GM23338 (cell line): ENCODE measurements at places on chromosomes 7 and 10.
A peak's percentile ranks its signal among the peaks of the same experiment; 100 is the strongest.

- no peak for DNase-seq
These were observed 196.5 kb upstream of the PRPS1L1 start for GRCh38 chr7:18224138-18224537.

- DNase-seq, result peak; percentile 69
These were observed 34.4 kb downstream of the ASAH2 start for GRCh38 chr10:50216894-50217293.

DNA sequence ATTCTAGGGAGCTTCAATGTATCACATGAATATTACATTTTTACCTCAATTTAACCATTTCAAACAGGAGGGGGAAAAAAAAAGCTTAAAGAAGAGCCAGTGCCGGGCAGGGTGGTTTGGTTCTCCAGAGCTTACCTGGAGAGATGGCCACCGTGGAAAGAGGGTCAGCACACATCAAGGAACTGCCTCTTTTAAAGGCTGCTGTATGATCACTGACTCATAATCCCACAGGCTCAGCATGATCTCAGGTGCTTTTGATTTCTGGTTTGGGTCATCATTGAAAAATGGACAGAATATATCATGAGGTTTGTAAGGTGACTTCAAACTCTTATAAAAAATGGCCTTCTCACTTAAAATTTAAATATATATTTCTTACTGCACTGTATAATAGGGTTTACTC lies 67.5 kb upstream of the MDFIC start:
- no peak for DNase-seq

GRCh38 chr7:20539201-20539600 lies 76.3 kb upstream of the ABCB5 start:
- peak; percentile 84 for DNase-seq

- DNase-seq, result no peak
These were observed 100.3 kb downstream of the HGF start for GRCh38 chr7:81669476-81670105.

DNA sequence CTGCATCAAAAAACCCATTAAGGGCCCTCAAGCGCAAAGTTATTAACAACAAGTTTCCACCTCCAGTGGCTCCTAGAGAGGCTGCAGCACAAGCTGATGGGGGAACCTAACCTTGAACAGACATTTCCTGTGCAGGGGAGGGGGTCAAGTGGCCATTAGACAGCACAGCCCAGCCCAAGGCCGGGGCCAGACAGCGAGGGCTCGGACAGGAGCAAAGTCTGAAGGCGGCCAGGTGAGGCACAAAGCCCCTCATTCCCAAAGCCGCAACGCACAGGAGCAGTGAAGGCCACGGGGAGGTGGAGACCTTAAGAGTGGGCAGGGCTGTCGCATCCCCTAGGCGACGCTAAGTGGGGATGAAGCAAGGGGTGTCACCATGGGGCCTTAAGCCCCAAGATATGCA lies 73.2 kb upstream of the ZNF746 start:
- DNase-seq, result no peak

DNA sequence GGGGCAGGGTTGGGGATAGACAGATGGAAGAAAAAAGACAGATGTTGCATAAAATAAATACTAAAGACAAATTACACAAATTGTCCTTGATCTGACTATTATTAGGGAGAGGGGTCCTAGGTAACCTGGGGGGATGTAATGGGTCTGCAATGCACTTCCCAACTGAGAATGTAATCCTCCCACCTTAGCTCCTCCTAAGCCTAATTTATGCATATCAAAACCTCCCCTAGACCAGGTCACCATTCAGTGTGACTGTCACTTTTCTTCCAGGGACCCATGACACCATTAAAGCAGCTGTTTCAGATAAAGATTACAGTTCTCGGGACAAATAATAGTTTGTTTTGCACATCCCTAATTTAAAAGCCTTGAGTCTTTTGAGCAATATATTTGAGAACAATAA lies 133.9 kb upstream of the FEZF1 start:
- peak; percentile 29 for DNase-seq

GRCh38 chr7:43124388-43124787 lies 11.9 kb downstream of the HECW1 start:
- DNase-seq, result no peak

DNA sequence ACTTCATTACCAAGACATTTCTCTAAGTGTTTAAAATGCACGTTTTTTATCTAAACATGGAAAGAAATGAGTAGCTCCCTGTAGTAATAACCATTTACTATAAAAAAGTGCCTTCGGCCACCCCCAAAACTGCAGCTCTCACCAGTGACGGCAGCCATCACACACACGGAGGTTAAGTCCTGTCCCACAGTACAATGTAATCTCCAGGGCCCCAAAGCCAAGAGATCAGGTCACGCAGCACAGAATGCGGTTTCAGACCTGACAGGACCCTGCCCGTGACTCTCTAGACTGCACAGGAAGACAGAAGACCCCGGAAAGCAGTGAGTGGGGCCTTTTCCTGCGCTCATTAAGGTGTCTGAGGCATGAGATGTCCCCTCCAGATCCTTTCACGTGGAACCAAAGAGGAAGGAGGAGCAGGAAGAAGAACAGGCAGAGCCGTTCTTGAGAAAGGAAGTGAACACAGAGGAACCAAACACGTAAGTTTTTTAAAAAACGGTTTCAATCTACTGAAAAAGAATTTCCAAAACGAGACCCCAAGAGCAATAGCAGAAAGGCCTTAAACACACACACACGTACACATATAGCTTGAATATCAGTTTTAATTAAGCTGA lies 125.7 kb downstream of the ZMYND11 start:
- no peak for DNase-seq

DNA sequence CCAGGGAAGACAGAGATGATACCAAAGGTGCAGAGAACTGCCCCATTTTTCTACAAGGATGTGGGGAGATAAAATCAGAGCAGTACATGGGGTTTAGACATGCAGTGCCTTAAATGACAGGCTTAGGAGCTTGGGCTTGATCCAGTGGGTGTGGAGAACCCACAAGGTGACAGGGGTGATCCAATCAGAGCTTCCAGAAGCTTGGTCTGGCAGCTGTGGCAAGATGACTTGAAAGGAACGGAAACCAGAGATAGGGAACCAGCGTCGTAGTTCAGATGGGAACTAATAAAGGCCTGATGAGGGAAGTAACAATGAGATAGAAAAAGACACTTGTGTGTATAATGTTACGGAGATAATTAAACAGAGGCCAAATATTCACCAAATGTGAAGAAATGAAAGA lies 80.7 kb downstream of the SLC37A3 start:
- DNase-seq, result no peak
